Activated naive CD8-positive, alpha-beta T cell treated with anti-CD3 and anti-CD28 coated beads, Interleukin-2, amount 10 ng/mL, durations not matched to agents 7 days and 5 days (primary cell): ENCODE measurements at places on chromosomes 7 and 10. TPM values are rescaled to one million over a fixed set of nuclear protein-coding genes. Genes with fewer than 3 reads are reported as not detected.

Gene ACHE
- total RNA-seq: 0.34 TPM

Gene GPR22
- total RNA-seq: not detected

Gene PKD2L1
- total RNA-seq: not detected

Gene SPDYE2
- total RNA-seq: not detected

Gene OR6V1
- total RNA-seq: not detected
